ENCODE measurements at places on chromosomes 5 and 9.

DNA sequence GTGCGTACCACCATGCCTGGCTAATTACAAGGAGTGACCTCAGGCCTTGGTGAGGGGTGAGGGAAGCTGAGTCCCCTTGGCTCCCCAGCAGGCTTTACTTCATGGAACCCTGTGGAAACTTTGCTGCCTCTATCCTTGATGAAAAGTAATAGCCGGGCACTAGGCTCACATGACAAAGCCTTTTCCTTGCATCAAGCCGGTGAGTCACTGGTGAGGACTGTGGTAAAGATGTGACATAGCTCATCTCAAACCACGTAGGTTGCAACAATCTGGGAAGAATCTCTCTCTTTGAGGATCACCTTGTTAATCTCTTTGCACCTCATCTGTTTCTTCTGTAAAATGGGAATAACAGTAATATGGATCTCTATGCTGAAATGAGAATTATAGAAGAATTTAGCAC is 116.3 kb upstream of the SLC25A48 start:
- DNase-seq = no peak

DNA sequence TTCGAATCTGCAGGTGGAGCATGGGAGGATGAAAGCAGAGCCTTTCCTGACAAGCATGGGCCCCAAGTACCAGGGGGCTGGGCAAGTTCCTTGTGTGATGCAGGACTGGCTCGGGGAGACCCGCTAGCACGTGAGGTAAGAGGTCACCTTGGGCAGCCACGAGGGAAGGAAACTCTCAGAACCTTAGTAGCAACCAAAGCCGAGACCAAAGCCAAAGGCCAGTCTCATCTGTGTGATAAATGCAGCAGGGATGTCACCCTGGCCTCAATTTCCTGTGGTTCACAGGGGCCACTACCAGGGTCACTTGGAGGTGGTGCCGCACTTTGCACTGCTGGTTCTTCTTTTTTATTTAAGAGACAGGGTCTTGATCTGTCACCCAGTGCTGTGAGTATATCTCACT is 39.5 kb downstream of the PRRT1B start:
- peak; percentile 29 for DNase-seq

DNA sequence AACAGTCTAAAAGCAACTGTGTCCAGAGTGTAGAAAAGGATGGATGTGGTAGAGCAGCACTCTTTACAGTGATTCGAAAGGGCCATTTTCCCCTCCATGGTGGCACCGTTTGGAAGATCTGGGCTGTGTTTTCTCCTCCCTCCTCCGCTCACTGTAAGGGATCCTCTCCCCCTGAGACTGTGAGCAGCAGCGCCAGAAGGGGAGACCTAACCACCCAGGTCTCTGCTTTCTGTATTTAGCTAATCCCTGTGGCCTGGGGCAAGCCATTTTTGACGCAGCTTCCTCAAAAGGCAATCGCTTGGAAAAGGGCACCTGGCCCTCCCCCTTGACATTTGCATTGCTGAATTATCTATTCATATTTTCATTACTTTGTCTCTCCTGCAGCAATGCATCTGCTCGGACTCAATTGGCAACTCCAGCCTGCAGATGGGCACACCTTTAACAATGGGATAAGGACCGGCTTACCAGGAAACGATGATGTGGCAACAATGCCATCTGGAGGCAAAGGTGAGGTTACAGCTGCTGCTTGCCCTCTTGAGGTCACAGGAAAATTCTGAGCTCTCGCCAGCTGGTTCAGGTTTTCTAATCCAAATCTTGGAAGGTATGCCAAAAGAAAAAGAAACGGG is 244.3 kb upstream of the WWC1 start:
- no peak for DNase-seq

GRCh38 chr5:34053133-34053532 is 10.1 kb upstream of the C1QTNF3 start:
- DNase-seq = no peak

DNA sequence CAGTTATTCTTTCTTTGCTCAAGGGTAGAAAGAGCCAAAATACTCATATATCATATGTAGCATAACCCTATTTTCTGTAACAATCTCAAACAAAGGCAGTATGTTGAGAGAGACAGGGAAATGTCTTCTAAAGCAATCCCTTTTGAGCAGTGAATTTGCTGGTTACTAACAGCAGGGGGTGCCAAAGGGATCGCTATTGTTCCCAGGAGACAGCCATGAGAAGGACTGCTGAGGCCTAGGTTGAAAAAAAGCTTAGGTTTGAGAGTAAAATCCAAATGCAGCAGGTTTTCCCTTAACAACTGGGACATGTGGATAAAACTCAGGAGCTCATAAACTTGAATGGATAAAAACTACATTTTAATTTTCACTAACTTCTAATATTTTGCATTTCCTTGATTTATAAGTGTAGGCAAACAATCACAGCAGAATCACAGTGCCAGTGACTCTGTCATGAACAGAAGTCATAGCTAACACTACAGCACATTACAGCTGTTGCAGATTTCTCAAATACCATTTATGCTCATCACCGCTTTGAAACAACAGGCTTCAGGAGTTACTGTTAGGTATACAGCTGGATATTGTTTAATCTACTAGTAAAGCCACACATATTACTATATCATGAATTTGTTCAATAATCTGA is 148.4 kb downstream of the MAPKAP1 start:
- DNase-seq = no peak

GRCh38 chr5:57577432-57578175 is 95.0 kb upstream of the ACTBL2 start:
- DNase-seq = no peak

- no peak for DNase-seq
Observed at GRCh38 chr5:61306531-61307131, 25.4 kb upstream of the ZSWIM6 start.

DNA sequence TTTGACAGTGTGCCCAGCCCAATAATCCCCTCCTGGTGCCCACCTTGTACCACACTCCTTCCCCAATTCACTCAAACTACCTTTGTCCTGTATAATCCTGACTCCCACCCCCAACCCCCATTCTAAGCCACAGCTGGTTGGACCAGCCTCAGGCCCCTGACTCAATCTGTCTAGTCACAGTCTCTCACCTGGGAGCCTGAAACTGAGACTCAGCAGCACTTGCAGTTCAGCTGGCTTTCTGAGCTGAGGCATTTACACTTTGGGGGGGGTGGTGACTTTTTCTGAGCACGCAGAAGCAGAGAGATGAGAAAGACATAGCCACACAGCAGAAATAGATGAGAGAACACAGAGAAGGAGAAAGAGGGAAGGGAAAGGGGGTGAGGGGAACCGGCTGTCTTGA is 247.3 kb downstream of the MAN2A1 start:
- no peak for DNase-seq

DNA sequence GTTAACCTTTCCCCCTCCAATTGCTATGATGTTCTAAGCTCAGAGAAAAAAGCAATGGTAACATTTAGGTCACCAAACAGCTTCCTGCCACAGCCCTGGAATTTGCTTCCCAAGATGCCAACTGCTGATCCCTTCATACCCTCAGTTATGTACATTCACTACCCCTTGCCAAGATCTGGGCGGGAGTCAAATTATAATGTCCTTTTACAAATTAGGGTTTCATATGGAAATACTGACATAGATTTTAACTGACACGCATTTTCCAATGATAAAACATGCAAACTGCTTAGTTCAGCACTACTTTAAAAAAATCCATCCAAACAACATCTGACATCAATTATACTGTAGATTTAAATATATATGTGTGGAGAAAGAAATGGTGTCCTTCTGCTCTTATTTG is 5.0 kb downstream of the LOX start:
- no peak for DNase-seq

DNA sequence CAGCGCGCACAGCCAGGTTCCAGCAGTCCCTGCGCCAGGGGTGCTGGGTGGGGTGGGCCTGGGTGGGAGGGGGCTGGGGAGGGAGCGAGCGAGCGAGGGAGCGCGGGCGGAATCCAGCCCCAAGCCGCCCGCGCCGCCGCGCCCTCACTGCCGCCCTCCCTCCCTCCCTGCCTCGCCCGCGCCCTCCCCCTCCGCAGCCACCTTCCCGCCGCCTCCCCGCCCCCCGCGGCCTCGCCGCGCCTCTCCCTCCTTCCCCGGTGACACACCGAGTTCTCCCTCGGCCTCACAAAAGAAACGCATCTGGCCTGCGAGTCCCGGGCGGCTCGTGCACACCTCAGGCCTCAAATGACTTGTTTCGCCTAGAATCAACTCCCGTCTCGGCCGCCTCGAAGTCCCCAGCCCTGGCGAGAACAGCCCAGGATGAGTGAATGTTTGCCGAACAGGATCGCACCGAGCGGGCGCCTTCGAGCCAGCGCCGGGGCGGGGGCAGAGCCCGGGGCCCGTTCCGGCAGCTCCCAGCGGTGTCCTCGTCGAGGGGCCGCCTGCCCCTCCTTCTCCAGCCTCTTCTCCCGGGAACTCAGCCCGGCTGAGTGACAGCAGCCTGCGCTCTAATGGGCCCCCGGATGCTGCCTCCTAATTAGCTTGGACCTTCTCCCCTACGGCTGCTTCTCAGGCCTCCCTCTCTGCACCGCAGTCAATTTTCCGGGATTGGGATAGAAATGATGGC is 371 bp upstream of the PITX1 start:
- peak; percentile 66 for DNase-seq

Data from psoas muscle (tissue), 8 donors.